ENCODE measurements at places on chromosomes 12 and 14. TPM values are rescaled to one million over a fixed set of nuclear protein-coding genes. Genes with fewer than 3 reads are reported as not detected.

The DENND5B gene
- polyA plus RNA-seq = 29.0 TPM

The C12orf54 gene
- polyA plus RNA-seq = 0.47 TPM

The KRT85 gene
- not detected for polyA plus RNA-seq

The IAPP gene
- polyA plus RNA-seq = not detected

The TAS2R13 gene
- 0.14 TPM for polyA plus RNA-seq

The PPP1R1A gene
- polyA plus RNA-seq = 4.3 TPM

The MAGOHB gene
- polyA plus RNA-seq = 38.5 TPM

The FGF6 gene
- polyA plus RNA-seq = not detected

The KRT7 gene
- 2.4 TPM for polyA plus RNA-seq

The NXPH4 gene
- 6.5 TPM for polyA plus RNA-seq

The RNASE7 gene
- 0.54 TPM for polyA plus RNA-seq

The P2RX7 gene
- 0.63 TPM for polyA plus RNA-seq

The ADCY6 gene
- polyA plus RNA-seq = 103 TPM

The CNOT2 gene
- polyA plus RNA-seq = 140 TPM

The CCDC175 gene
- polyA plus RNA-seq = 1.8 TPM

The TEX52 gene
- 0.38 TPM for polyA plus RNA-seq

The DHRS7 gene
- 85.3 TPM for polyA plus RNA-seq

The GALNT16 gene
- 30.8 TPM for polyA plus RNA-seq

The ARHGEF25 gene
- 36.6 TPM for polyA plus RNA-seq

The GPR137C gene
- 6.4 TPM for polyA plus RNA-seq

The SERPINA10 gene
- polyA plus RNA-seq = 0.19 TPM

The CHGA gene
- 0.26 TPM for polyA plus RNA-seq

The CRY1 gene
- 27.8 TPM for polyA plus RNA-seq

The AREL1 gene
- polyA plus RNA-seq = 42.9 TPM

The RDH11 gene
- 112 TPM for polyA plus RNA-seq
